PC-3 (cell line): ENCODE measurements at places on chromosomes 11 and 22. TPM values are rescaled to one million over a fixed set of nuclear protein-coding genes. Genes with fewer than 3 reads are reported as not detected.

DNA sequence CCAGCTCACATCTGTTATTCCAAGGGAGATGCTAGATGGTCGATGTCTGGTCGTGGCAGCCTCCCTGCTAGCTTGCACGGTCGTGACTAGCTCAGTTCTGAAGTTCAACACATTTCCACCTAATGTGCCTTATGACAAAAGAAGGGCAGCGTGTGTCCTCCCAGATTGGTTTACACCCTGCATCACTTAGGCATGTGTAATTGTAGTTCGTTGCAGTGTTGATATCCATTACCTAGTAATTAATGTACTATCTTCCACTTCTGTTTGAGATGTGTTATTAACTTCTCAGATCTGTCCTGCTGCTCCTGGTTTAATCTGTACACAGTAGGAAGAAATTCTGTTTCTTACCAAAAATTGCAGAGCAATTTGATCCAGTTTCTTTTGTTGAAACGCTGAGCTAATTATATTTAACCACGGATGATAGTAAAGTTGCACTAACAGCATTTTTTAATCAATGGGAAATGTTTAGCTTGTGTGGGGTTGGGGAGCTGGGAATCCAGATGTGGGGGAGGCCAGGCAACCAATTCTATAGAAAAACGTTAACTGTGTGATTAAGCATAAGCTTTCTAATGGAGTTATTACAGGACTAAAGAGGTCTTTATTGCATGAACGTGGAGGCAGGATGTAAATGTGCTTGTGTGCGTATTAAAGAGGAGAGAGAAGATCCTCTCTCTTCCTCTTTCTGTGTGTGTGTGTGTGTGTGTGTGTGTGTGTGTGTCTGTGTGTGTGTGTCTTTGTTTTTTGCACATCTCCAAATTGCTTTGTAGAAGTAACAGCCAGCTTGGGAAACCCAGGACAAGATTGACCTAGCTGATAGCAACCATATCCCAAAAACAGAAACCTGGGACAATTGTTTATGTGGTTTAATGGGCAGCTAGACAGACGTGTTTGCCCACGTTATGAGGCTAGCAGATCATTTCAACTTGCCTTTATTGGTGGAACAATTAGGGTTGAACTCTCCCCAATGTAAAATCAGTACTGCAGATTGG is 145.7 kb upstream of the TTC12 start:
- no peak for DNase-seq

DNA sequence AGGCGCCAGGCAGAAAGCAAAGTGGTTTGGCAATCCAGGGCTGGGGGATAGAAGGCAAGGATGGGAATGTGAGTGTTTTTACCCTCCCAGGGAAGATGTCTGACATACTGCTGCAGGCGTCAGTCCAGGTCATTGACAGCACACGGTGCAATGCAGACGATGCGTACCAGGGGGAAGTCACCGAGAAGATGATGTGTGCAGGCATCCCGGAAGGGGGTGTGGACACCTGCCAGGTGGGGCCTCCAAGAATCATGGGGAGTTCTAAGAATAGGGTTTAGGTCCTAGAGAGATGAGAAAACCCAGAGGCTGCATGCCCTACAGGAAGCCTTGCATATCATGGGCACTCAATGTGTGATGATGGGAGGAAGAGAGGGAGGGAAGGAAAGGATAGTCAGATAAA is 28.3 kb upstream of the SMIM35 start:
- DNase-seq = no peak

GRCh38 chr22:31926969-31927368 is 17.4 kb upstream of the YWHAH start:
- no peak for DNase-seq

- no peak for DNase-seq
These were observed 6.9 kb downstream of the SMPD1 start for GRCh38 chr11:6397156-6397555.

GRCh38 chr11:106794058-106794457 is 224.2 kb downstream of the GUCY1A2 start:
- DNase-seq = no peak

- no peak for DNase-seq
These were observed 33.4 kb downstream of the HTR3A start for GRCh38 chr11:114008331-114008730.

GRCh38 chr22:35425971-35426800 is 26.2 kb downstream of the MCM5 start:
- peak; percentile 75 for DNase-seq

DNA sequence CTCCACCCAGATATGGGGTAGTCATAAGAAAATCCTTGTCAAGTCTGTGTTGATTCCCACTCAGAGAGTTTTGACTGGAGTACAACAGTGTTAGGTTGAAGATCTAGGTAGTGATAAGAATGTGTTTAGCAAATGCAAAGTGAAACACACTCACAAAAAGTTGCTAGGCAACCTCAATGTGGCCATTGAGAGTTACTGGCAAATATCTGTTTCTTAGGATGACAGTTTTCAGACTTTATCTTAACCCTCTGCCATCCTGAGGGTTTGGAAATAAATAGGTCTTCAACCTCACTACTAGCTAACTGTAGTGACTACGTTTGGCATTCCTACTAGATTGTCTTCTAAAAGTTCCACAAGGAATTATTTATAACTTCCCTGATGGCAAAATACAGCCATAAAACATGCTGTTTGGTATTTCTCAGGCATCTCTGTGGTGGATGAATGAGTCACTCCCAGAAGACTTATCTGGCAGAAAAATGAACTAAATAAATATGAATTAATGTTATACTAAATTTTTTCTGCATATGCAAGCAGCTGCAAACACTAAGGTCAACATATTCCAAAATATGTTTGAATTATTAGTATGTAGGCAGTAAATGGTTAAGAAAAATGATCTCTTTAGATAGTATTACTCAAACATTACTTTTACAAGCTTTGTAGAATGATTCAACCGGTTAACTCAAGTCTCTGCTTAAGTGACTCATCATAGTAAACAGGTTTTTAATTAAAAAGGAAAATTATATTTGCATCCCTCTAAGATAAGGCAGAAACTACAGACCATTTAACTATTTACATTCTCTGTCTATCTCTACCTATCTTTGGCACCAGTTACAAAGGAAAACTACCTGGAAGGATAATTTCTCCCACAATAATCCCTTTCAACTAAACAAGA is 17.1 kb upstream of the SYTL2 start:
- peak; percentile 97 for DNase-seq

DNA sequence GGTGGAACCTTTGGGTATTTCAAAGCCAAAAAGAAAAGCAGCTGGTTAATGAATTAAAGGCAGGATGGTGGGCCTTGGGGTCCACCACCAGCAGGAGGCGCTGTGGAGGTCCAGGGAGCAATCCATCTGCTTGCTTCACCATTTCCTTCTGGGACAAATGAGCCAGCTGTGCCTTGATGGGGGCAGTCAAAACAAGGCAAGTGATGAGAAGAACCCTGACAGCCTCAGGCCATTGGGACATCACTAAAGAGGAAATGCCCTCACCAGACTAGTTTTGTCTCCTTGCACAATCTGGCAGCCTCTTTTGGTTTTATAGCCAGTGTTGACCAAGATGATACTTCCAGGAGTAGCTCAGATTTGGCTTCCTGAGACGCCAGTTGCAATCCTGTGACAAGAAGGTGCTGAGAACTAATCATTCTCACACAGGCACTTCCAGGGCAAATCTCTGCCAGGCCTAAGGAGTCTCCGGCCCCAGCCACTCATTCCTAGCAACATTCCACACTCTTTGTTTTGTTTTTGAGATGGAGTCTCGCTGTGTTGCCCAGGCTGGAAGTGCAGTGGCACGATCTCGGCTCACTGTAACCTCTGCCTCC is 38.2 kb upstream of the WEE1 start:
- peak; percentile 71 for DNase-seq

GRCh38 chr11:95702526-95702925 is 87.1 kb downstream of the FAM76B start:
- DNase-seq = peak; percentile 62

DNA sequence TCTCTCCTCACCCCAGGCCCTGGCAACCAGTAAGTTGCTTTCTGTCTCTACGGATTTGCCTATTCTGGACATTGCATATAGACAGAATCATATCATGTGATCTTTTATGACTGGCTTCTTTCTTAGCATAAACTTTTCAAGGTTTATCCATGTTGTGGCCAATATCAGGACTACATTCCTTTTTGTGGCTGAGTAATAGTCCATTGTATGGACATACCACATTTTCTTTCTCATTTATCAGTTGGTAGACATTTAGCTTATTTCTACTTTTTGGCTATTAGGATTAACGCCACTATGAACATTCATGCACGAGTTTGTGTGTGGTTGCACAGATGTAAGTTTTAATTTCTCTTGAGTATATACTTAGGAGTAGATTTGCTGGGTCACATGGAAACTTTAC is 35.7 kb downstream of the ARFGAP3 start:
- no peak for DNase-seq

- no peak for DNase-seq
These were observed 24.1 kb upstream of the NXPE4 start for GRCh38 chr11:114619659-114620173.

DNA sequence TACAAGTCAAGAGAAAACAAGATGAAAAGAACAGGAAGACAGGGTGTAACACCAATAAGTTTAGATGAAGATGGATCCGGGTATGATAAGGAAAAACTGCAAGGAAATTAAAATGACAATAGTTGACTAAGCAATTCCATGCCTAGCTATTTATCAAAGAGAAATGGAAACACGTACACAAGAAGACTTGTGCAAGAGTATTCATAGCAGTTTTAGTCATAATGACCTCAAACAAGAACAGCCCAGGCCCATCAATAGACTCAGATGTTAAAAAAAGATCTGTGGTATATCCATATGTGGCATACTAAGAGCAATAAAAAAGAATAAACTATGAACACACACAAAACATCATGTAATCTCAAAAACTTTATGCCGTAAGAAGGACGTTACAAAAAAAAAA is 33.2 kb downstream of the SLC5A12 start:
- no peak for DNase-seq

- DNase-seq = peak; percentile 65
These were observed 42.9 kb upstream of the GAB2 start for GRCh38 chr11:78460471-78460870.

DNA sequence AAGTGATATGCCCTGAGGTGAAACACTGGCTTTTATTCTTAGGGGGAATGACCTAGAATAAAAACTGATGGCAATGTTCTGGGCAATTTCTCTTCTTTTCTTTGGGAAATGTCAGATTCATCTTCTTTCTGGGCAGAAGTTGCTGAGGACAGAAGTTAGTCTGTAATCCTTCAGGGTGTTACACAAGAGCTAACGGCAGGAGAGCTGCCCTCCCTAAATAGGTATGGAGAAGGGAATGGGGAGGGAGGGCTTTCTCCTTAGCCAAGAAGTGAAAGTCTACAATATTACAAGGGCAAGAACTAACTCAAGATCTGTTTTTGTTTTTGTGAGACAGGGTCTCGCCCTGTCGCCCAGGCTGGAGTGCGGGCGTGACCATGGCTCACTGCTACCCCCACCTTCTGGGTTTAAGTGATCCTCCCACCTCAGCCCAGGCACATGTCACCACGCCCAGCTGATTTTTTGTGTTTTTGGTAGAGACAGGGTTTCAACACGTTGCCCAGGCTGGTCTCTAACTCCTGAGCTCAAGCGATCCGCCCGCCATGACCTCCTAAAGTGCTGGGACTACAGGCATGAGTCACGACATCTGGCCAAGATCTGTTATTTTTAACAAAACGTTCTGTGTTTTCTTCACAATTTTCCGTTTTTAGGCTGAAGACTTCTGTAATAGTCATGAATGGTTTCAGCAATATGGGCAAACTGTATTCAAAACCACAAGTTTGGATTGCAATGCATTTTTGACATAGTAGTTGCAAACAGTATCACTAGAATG is 7.2 kb downstream of the PIWIL4 start:
- no peak for DNase-seq

GRCh38 chr11:64801158-64801464 is 1.9 kb downstream of the MAP4K2 start:
- DNase-seq = no peak

DNA sequence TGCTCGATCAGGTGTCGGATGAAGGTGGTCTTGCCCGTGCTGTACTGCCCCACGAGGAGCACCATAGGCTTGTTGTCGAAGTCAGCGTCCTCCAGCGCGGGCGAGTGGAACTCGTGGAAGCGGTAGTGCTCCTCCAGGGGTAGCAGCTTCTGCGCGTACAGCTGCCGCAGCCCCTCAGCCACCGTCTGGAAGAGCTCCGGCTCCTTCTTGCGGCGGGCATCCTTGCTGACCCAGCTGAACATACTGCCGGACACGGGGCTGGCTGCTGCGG is 263 bp downstream of the EHD1 start:
- no peak for DNase-seq

GRCh38 chr11:92980312-92980711 is 10.9 kb downstream of the MTNR1B start:
- DNase-seq = no peak

- peak; percentile 12 for DNase-seq
These were observed 87.2 kb downstream of the RELT start for GRCh38 chr11:73463359-73463758.

- no peak for DNase-seq
These were observed 36.4 kb downstream of the ZNF215 start for GRCh38 chr11:6962673-6963072.

DNA sequence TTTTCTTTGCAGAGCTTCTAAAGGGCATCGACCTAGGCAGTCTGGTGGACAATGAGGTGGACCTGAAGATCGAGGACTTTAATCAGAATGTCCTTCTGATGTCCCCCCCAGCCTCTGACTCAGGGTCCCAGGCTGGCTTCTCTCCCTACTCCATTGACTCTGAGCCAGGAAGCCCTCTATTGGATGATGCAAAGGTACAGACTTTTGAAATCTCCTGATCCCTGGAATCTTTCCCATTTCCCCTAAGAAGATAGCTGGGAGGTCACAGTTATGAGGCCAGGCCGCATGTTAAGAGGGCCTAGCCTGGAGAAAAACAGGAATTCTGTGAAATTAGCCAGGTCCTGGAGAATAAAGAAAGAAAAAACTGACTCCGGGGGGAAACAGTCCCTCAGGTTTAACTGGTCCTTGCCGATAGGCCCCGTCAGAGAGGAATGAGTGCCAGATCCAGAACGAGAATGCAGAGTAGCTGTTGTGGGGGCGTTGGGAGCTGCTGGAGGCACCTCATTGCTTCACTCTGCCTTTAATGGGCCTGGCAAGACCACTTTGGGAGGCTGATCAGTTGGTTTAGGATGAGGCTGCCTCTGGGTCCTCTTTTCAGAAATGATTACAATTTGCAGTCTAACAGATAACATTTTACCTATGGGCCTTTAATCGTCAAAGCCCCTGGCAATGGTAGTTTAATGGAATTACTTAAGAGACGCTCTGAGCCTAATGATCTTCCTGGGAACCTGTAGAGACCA is 39.2 kb downstream of the SHISA8 start:
- DNase-seq = no peak

DNA sequence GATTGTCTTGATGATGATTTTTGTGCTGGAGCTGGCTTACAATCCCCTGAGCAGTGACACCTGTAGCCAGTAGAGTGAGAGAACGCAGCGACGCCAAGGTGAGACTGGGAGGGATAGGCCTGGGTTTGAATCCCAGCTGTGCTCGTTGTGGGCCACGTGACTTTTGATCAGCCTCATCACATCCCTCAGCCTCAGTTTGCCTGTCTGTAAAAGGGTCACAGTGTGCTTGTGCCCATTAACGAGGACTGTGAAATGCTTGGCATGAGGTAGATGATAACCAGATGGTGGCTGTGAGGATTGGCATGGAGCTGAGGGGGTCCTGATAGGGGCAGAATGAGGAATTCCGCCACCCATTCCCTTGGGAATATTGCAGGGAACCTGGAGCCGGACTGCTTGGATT is 9.6 kb downstream of the KIAA1671 start:
- no peak for DNase-seq

GRCh38 chr11:95544095-95544856 is 245.3 kb downstream of the FAM76B start:
- peak; percentile 35 for DNase-seq

The PNPLA5 gene
- not detected in 2 replicates for total RNA-seq

The USP47 gene
- 33.5 and 45.2 TPM in 2 replicates for total RNA-seq

The RPS6KA4 gene
- 148 and 189 TPM in 2 replicates for total RNA-seq

The RAG2 gene
- total RNA-seq = not detected in 2 replicates

The FDXACB1 gene
- 2.5 and 3.0 TPM in 2 replicates for total RNA-seq

The IGSF9B gene
- total RNA-seq = 0.58 and 1.3 TPM in 2 replicates
